ENCODE measurements at places on chromosomes 5 and 9. TPM values are rescaled to one million over a fixed set of nuclear protein-coding genes. Genes with fewer than 3 reads are reported as not detected.

The FAM219A gene
- 32.8 TPM for total RNA-seq

The KLF4 gene
- 2.6 TPM for total RNA-seq

The PCDHGA3 gene
- total RNA-seq, result 0.49 TPM

The UBE2QL1 gene
- total RNA-seq, result not detected
